Effector memory CD8-positive, alpha-beta T cell (primary cell): ENCODE measurements at places on chromosomes 13 and 19.

GRCh38 chr13:59451236-59451635 is 712.5 kb downstream of the DIAPH3 start:
- peaks cover 32% of the 10 kb centered on the region for H3K27me3 ChIP-seq
- H3K4me1 ChIP-seq = peaks cover 6% of the 10 kb centered on the region
- DNase-seq = no peak
- H3K36me3 ChIP-seq = no peaks in the 10 kb centered on the region

- H3K27me3 ChIP-seq = no peaks in the 10 kb centered on the region
- H3K4me3 ChIP-seq = no peak overlapping the region
- no peak for DNase-seq
- H3K36me3 ChIP-seq = peaks cover 2% of the 10 kb centered on the region
- H3K4me1 ChIP-seq = no peaks in the 10 kb centered on the region
- no peak overlapping the region for H3K27ac ChIP-seq
These were observed 541.4 kb downstream of the DACH1 start for GRCh38 chr13:71325556-71325955.

- no peak for DNase-seq
- no peak overlapping the region for H3K4me3 ChIP-seq
- H3K4me1 ChIP-seq = peaks cover 42% of the 10 kb centered on the region
- peaks cover 11% of the 10 kb centered on the region for H3K36me3 ChIP-seq
- H3K27ac ChIP-seq = no peak overlapping the region
- H3K27me3 ChIP-seq = peaks cover 83% of the 10 kb centered on the region
These were observed 4.6 kb upstream of the TSHZ3 start for GRCh38 chr19:31353833-31354232.

DNA sequence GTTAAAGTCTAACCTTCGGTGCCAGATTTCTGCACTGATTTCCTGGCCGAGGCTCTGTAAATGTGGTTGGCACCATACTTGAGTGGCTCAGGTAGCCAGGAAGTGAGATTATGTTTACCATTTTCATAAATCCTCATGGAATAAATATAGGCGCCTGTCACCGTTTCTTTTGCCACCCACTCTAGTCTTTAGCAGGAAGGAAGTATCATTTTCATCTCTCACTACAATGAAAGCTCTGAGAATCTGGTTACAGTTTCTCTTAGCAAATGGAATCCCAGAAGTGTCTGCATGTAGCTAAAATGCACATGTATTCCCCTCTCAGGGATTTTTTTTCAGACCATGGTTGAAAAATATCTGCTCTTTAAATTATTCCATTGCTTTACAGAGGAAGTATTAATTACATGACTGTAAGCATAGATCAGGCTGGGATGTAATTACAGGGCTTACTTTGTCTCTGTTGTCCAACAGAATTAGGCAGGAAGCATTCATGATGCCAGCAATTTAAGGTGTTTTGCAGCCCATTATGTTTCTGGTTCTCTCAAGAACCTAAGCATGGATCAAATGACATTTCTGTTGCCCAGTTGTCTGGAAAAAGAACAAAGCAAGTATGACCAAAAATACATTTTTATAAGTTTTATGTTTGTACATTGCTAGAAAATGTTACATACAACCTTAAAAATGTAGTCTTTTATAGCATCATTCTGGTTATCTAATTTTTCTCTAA is 221.7 kb upstream of the SPRY2 start:
- no peak for DNase-seq
- no peaks in the 10 kb centered on the region for H3K36me3 ChIP-seq
- H3K4me3 ChIP-seq = no peak overlapping the region
- no peaks in the 10 kb centered on the region for H3K27me3 ChIP-seq
- peaks cover 2% of the 10 kb centered on the region for H3K4me1 ChIP-seq
- H3K27ac ChIP-seq = no peak overlapping the region

GRCh38 chr13:34522808-34523207 is 419.3 kb upstream of the NBEA start:
- no peak overlapping the region for H3K4me3 ChIP-seq
- no peak overlapping the region for H3K27ac ChIP-seq
- H3K27me3 ChIP-seq = no peaks in the 10 kb centered on the region

DNA sequence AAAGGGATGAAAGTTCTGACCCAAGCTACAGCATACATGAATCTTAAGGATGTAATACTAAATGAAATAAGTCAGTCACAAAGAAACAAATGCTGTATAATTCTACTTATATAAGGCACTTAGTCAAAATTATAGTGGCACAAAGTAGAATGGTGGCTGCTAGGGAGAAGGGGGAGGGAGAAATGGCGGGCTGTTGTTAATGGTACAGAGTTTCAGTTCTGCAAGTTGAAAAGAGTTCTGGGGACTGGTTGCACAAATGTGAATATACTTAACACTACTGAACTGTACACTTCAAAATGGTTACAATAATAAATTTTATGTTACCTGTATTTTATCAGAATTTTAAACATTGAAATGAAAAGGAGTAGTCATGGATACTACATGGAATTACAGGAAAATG is 48.9 kb upstream of the CLDN10 start:
- H3K27me3 ChIP-seq = peaks cover 25% of the 10 kb centered on the region
- H3K27ac ChIP-seq = no peak overlapping the region
- DNase-seq = no peak

DNA sequence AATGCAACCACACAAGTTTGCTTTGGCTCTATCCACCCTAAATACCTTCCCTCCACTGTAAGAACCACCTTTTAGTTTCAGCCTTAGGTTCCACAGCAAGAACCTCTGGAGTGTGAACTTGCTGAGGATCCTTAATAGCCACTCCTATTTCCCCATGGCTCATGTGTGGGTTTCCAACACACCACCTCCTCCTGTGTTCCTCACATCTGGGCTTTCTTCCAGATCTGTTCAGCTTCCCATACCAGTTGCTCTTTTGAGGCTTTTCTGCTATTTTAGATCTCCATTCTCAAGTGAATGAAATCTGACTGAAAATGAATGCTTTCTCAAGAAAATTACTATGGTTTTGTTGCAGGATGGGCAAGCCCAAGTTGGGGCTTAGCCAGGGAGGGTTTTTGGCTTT is 104.8 kb upstream of the MIR17HG start:
- no peaks in the 10 kb centered on the region for H3K4me1 ChIP-seq
- no peak overlapping the region for H3K4me3 ChIP-seq
- H3K36me3 ChIP-seq = no peaks in the 10 kb centered on the region
- H3K27ac ChIP-seq = no peak overlapping the region
- no peak for DNase-seq
- no peaks in the 10 kb centered on the region for H3K27me3 ChIP-seq

GRCh38 chr13:43126420-43126819 is 103.0 kb downstream of the DNAJC15 start:
- peaks cover 6% of the 10 kb centered on the region for H3K4me1 ChIP-seq
- H3K27me3 ChIP-seq = no peaks in the 10 kb centered on the region
- no peaks in the 10 kb centered on the region for H3K36me3 ChIP-seq
- DNase-seq = no peak
- no peak overlapping the region for H3K27ac ChIP-seq
- no peak overlapping the region for H3K4me3 ChIP-seq

DNA sequence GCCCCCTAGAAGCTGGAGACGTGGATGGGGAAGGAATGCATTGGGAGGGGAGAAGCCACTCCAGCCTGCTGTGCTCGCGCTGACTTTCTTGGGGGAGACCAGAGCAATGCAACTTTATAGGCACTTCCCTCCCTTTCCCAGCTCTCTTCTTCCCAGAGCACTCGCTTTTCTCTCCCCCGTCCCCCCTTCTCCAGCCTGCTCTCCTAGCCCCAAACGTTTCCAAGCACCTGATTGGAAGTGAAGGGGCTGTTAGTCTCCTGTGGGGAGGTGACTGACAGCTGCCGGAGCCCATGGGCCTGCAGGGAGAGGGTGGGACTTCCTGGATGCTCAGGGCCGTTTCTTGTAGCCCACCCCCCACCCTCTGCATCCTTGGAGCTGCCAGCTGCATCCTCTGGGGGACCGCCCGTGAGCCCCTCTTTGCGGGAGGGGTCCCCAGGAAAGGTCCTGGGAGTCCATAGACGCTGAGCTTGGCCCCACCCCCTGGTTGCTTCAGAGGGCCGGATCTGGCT is 2.5 kb downstream of the HDGFL2 start:
- peaks cover 19% of the 10 kb centered on the region for H3K4me1 ChIP-seq
- no peaks in the 10 kb centered on the region for H3K27me3 ChIP-seq
- H3K27ac ChIP-seq = peak overlapping the region; percentile 20
- peaks cover 20% of the 10 kb centered on the region for H3K36me3 ChIP-seq
- DNase-seq = no peak

DNA sequence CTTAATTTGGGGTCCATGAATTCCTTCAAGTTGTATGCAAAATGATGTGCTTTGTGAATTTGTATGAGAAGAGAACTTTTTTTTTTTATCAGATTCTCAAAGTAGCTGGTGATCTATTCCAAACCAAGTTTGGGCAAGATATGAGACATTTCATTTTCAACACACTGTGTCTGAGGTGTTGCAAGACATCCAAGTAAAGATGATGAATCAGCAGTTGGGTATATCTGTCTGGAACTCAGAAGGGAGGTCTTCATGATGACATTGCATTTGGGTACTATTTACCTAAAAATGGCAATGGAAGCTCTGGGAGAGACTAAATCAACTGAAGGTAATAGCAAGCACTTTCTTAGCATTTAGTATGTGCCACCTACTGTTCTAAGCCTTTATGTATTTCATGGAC is 2.8 kb downstream of the FAM124A start:
- no peak overlapping the region for H3K4me3 ChIP-seq
- H3K27ac ChIP-seq = no peak overlapping the region
- no peaks in the 10 kb centered on the region for H3K4me1 ChIP-seq
- DNase-seq = no peak
- no peaks in the 10 kb centered on the region for H3K36me3 ChIP-seq

GRCh38 chr19:49856574-49857021 is 5.6 kb downstream of the PTOV1 start:
- no peaks in the 10 kb centered on the region for H3K27me3 ChIP-seq
- peak overlapping the region; percentile 77 for H3K27ac ChIP-seq
- DNase-seq = no peak
- H3K36me3 ChIP-seq = peaks cover 41% of the 10 kb centered on the region
- H3K4me1 ChIP-seq = peaks cover 17% of the 10 kb centered on the region

DNA sequence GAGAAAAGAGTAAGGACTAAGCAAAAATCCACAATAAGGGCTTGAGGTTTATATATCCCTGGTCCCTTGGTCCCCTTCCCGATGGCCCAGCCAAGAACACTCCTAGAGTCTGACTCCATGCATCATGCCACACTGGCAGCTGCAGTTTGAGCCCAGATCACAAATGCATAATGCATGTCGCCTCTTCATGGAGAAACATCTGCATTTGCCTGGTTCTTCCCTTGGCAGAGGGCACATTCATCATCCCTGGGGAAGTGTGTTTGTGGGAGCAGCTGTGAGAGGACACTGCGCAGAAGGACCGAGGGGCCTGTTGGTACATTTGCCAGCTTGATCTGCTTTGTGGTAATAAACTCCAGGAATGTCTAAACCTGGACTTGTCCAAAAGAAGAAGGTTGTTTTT is 731.8 kb downstream of the FGF9 start:
- H3K27ac ChIP-seq = no peak overlapping the region
- DNase-seq = no peak
- H3K27me3 ChIP-seq = no peaks in the 10 kb centered on the region
- H3K36me3 ChIP-seq = no peaks in the 10 kb centered on the region
- no peak overlapping the region for H3K4me3 ChIP-seq

DNA sequence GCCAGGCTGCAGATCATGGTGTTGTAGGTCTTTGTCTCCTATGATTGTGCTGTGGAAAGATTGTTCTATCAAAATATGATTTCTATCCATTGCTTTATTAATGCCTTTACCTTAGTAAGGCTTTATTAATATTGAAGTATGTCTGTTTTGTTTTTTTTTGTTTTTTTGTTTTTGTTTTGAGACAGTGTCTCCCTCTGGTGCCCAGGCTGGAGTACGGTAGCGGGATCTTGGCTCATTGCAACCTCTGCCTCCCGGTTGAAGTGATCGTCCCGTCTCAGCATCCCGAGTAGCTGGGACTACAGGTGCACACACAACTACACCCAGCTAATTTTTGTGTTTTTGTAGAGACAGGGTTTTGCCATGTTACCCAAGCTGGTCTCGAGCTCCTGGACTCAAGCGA is 7.7 kb downstream of the IRGC start:
- no peaks in the 10 kb centered on the region for H3K4me1 ChIP-seq
- DNase-seq = no peak
- peaks cover 3% of the 10 kb centered on the region for H3K36me3 ChIP-seq
- no peak overlapping the region for H3K4me3 ChIP-seq
- H3K27me3 ChIP-seq = peaks cover 17% of the 10 kb centered on the region

GRCh38 chr13:39815345-39816111 is 160.1 kb downstream of the COG6 start:
- no peaks in the 10 kb centered on the region for H3K36me3 ChIP-seq
- no peak overlapping the region for H3K27ac ChIP-seq
- peaks cover 50% of the 10 kb centered on the region for H3K27me3 ChIP-seq
- H3K4me3 ChIP-seq = no peak overlapping the region
- no peaks in the 10 kb centered on the region for H3K4me1 ChIP-seq

DNA sequence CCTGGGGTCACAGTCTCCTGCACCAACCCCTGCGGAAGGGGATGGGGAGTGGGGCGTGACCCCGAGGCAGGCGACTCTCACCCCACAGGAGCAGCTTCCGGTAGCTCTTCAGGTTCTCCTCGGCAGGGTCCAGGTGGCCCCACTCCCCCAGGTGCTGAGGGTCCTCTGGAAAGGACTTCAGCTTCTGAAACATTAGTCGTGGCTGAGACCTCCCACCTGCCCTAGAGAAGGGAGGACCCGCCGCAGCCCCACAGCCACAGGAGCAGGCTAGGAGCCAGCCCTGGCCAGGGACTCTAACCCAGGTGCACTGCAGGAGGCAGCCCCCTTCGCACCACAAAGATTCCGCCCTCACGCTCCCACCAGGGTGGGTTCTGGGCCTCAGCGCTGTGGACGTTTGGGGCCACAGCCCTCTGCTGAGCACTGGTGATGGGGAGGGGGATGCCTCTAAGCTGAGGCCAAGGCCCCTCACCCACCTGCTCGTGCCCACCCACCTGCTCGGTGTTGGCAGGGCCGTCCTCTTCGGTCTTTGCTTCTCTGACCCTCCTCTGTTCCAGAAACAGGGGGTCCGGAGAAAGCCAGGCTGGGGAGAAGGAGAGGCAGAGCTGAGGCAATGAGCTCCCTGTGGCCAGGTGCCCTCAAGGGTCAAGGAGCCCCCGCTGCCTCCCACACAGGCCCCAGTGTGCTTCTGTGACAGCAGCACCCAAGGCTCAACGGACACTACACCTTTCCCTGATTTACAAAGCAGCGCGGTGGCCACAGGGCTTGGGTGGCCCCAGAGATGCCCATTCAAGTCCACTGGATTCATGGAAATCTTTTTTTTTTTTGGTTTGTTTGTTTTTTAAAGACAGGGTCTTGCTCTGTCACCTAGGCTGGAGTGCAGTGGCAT is 11.0 kb downstream of the ZSCAN18 start:
- no peak overlapping the region for H3K27ac ChIP-seq
- no peaks in the 10 kb centered on the region for H3K27me3 ChIP-seq
- no peak for DNase-seq
- H3K36me3 ChIP-seq = peaks cover 3% of the 10 kb centered on the region
